ENCODE measurements at places on chromosomes 12 and 14.

GRCh38 chr12:51590347-51591015, 552 bp upstream of the SCN8A start:
- no peak for DNase-seq

- no peak for DNase-seq
Observed at GRCh38 chr12:49750027-49750995, 9.0 kb downstream of the TMBIM6 start.

- DNase-seq: no peak
Observed at GRCh38 chr14:105375635-105376057, 22.7 kb upstream of the TEX22 start.

GRCh38 chr12:102423462-102423861, 56.9 kb downstream of the IGF1 start:
- no peak for DNase-seq

DNA sequence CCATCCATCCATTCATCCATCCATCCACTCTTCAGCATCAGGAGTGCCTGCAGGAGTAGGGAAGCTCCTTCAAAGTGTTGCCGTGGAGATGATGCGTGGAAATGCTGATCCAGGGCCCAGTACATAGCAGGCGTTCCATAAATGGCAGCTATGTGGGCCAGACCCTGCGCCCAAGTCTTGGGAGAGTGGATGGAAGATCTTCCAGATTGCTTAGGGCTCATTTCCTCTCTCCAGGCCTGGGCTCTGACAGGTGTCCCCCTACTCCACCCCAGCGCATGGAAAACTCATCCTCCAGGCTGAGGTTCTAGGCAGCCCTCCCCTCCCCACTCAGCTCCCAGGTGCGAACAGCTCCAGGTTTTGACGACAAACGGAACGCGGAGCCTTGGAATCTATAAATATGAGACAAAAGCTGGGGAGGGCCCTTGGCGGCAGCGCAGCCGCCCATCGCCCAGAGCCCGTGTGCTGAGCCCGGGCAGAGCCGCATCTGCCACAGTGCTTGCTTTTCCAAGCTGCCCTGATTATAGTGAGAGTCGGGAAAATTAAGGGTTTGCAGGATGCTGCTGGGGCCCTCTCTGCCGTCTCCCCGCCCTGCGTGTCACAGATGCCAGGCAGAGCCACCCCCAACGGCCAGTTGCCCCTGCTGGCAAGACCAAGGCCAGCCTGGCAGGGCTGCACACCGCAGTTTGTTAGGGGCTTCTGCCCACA, 1.6 kb downstream of the BEGAIN start:
- DNase-seq: no peak

- DNase-seq: no peak
Observed at GRCh38 chr12:452667-453210, 7.0 kb upstream of the B4GALNT3 start.

DNA sequence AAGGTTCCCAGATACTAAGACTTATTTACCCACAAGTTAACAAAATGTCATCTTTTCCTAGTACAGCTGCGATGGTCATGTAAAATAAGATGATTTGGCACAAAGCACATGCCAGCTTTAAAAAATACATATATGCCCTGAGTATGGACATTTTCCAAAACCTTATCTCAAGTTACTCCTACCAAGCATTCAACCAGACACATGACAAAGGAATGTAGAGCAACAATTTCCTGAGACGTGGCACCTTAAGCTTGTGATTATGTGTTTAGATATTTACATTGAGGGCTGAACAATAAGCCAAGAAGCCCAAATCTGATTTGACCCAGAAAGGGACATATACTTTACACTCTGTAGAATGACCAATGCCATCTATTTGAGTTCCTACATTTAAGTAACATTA, 24.5 kb upstream of the OVCH1 start:
- no peak for DNase-seq

- no peak for DNase-seq
Observed at GRCh38 chr12:48982397-48983080, 4.4 kb downstream of the WNT1 start.

GRCh38 chr14:88272390-88273269, 50.4 kb downstream of the KCNK10 start:
- DNase-seq: no peak

GRCh38 chr12:47408171-47408871, 297.5 kb downstream of the RPAP3 start:
- no peak for DNase-seq

- DNase-seq: no peak
Observed at GRCh38 chr14:100075681-100076080, 10.5 kb downstream of the EVL start.

DNA sequence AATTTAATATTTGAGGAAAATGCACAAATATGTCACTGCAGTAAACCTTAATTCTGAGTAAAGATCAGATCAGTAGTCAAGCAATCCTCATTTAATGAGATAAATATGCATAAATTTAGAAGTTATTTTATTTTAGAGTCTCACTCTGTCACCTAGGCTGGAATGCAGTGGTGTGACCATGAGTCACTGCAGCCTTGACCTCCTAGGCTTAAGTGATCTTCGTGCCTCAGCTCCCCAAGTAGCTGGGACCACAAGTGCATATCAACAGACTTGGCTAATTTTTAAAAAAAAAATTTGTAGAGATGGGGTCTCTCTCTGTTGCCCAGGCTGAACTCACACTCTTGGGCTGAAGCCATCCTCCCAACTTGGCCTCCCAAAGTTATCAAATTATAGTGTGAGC, 41.3 kb downstream of the LMO3 start:
- no peak for DNase-seq

DNA sequence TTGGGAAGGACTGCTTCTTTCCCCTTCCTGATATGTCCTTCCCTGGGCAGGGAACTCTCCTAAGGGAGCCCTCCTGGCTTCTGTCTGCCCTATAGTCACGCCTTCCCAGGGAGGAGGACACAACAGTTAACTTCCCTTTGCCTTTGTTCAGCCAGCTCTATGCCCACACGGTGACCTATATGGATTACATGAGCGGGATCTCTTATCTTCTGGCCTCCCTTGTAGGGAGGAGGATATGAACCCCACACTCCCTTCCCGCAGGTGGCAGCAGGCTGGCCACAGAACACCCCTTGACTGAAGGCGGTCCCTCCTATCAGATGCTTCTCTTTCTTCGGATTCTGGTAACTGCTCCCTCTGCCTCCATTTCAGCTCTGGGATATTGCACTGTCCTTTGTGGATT, 135.6 kb upstream of the MAX start:
- no peak for DNase-seq

DNA sequence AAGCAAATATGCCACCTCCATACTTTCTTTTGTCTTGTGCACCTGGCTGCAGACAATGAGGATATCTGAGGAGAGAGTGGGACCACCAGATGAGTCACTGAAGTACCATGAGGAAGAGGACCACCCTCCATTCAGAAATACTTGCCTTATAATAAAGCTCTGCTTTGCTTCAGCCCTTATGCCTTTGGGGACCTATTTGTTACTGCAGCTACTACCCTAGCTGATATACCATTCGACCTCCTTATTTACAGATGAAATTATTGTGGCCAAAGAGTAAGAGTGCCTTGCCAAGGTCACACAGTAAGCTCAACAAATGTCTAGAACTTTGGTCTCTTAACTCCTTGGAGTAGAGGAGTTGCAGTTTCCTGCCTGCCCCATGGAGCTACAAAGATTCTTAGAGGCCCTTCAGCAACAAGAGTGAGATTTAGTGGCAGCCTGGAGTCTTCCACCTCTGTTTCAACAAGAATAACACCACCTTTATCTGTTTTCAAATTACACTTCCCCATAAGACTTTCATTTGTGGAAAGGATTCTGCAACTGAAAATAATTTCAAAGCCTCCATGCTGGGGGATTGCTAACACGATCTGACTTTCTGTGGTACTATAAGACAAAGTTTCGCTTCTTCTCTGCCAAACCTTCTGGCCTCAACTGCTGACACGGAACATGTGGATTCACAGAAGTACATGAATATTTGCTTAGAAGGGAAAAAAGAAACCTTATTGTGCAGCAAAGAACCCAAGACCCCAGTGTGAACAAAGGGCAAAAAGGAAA, 3.6 kb downstream of the CMKLR1 start:
- DNase-seq: no peak

DNA sequence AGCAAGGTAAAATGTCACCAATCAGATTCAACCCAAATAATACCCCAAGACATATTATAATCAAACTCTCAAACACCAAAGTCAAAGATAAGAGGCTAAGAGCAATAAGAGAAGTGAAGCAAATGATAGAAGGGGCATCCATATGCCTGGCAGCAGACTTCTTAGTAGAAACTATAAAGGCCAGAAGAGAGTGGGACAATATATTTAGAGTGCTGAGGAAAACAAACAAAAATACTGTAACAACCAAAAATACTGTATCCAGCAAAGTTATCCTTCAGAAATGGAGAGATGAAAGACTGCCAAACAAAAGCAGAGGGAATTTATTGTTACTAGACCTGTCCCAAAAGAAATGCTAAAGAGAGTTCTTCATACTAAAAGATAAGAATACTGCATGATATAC, 25.8 kb downstream of the COX16 start:
- DNase-seq: no peak

GRCh38 chr14:88204221-88204620, 118.8 kb downstream of the KCNK10 start:
- DNase-seq: no peak

- DNase-seq: no peak
Observed at GRCh38 chr14:76863724-76864407, 37.7 kb downstream of the LRRC74A start.

DNA sequence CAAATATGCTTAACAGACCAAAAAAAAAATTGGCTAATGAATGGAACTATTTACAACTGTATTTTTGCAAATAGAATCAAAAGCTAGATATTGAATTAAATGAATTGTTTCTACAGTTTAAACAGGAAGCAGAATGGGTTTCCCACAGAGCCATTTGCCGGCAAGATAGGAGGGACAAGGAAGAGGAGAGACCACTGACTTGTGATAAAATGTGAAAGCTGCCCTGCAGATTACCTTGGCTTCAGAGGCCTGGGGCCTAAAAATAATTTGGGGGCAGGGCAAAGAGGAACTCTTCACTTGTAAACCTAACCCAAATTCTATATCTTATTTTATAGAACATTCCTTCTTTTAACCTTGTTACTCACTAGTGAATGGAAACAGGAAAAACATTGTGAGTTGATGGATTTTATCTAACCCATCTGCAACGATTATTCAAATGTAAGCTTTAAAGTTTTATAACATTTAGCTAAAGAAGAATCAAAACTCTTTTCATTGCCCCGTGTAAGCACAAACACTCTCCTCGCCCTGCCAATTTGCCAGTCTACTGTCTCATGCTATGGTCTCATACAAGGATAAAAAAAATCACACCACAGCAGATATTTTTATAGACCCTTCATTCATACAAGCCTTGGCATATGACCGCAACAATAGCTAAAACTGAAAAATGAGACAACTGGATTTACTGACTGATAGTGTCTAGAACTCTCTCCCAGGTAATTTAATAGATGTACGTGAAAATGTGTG, 49.5 kb upstream of the MDM1 start:
- DNase-seq: no peak

GRCh38 chr14:54929556-54929955, 26.9 kb upstream of the GCH1 start:
- DNase-seq: no peak

DNA sequence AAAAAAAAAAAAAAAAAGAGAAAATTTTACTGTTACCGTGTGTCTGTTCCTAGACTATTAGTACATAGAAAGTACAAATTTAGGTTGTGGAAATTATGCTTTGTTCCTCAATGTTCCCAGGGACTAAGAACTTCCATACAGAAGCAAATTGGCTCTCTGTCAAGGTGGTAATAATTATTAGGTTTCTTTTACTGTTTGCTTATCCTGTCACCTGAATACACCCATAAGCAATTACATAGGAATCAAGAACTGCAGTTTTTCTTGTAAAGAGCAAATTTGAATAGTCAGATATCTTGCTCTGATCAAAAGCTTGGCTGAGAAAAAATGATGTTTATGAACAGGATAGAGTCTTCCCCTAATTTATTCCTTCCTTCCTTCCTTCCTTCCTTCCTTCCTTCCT, 191.2 kb downstream of the AEBP2 start:
- no peak for DNase-seq

DNA sequence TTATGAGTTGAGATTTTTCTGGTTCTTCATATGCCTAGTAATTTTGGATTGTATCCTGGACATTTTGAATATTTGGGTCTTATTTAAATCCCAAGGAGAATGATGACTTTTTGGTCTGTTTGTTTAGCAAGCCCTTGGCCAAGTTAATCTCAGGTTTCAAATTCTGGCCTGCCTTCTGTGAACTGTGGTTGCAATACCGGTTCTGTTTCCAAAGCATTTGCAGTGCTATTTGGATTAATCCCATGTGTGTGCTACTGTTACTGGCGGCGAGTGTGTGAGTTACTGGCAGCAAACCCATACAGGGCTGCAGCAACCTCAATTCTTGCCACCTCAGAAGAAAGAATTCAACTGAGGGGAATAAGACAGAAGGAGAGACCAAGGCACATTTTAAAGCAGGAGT, 51.1 kb downstream of the TMEM260 start:
- DNase-seq: no peak
